ENCODE measurements at places on chromosomes 11 and 22.

- no peak for DNase-seq
Measured at GRCh38 chr11:20688761-20689160, 19.4 kb downstream of the NELL1 start.

GRCh38 chr22:50247748-50248147 is 2.9 kb upstream of the TUBGCP6 start:
- DNase-seq, result no peak

- no peak for DNase-seq
Measured at GRCh38 chr22:35424081-35424480, 24.1 kb downstream of the MCM5 start.

- no peak for DNase-seq
Measured at GRCh38 chr11:120354779-120355178, 18.6 kb downstream of the ARHGEF12 start.

DNA sequence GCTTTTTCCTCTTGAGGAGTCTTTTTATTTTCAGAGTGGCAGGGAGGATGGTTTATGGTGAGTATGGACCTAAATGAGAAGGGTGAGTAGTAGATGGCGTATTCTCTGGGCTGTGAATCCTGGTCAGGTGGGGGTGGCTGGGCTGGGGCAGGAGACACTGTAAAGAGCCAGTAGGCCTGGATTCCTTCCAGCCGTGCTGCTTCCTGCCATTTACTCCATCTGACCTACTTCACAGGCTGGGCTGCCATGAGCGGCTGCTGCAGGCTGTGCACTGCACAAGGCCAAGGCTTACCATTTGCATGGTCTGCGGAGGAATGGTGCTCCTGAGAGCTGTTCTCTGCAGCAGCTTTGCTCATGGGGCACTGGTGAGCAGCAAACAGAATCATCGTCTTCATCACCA is 297.6 kb downstream of the KIRREL3 start:
- DNase-seq, result no peak

- DNase-seq, result no peak
Measured at GRCh38 chr11:35934981-35935380, 8.9 kb upstream of the LDLRAD3 start.

GRCh38 chr11:1202154-1202775 is 20.6 kb upstream of the MUC5B start:
- DNase-seq, result no peak

DNA sequence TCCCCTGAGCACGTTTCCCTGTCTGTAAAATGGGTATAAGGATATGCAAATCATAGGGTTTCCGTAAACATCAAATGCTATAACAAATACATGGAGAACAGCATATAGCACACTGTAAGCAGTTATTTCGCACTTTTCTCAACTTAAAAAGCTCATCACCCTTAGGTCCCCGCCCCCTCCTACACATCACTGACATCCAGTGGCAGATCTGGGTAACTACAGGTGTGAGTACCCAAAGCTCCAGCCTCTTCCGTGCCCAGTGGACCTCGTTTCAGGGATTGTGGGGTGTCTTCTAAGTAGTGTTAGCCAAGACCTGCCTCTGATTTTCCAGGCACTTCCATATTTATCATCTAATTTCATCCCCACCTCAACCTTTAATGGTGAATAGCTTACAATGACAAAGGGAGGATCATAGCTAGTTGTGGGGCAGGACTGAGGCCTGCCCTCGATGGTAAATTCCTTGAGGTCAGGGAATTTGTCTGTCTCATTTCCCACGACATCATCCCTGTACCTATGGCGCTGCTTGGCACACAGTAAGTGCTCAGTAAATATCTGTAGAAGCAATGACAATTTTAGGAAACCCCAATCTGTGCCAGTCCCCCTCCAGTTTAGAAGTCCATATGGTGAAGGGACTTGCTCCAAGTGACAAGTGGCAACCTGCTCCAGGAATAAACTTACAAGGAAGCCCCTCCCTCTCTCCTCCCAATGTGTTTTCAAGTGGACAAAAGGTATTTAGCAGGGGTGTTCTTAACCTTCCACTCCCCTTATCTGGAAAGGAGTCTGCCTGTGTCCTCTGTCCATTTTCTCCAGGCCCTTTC is 340.5 kb downstream of the TENM4 start:
- DNase-seq, result peak; percentile 58

- DNase-seq, result no peak
Measured at GRCh38 chr22:27662359-27663301, 138.9 kb downstream of the MN1 start.

DNA sequence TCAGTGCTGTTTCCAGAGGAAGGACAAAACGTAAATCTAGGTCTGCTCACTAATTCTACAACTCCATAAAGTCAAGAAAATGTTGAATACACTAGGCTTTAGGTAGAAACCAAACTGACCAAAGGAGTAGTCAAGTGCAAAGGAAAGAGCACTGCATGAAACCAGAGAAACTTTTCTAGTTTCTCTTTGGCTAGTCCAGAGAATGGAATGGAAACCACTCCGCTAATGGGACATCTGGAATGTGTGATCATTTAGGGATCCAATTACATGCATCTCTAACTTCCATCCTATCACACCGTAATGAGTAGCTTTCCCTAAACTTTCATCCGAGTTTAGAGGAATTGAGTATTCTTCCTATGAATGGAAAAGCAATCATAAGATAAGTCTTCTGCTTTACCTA is 2.4 kb downstream of the OR52M1 start:
- no peak for DNase-seq

- DNase-seq, result no peak
Measured at GRCh38 chr11:77207618-77208313, 79.7 kb downstream of the MYO7A start.

DNA sequence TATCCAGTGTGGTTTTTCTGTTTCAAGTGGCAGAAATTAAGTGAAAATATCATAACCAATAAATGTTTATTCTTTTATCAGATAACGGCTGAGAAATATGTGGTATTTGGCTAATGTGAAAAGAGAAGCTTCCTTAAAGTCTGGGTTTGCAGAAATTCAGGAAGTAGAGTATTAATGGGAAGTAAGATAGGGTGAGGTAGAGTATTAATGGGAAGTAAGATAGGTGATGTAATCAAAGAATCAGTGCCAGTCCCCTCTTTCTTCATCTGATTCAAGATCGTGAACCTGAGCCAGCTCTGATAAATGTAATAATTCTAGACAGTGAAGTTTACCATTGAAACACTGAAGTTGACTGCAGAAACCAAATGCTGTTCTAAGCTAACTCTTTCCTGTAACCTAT is 30.9 kb downstream of the TRPC6 start:
- no peak for DNase-seq

GRCh38 chr11:77525455-77526091 is 51.7 kb upstream of the PAK1 start:
- DNase-seq, result no peak

DNA sequence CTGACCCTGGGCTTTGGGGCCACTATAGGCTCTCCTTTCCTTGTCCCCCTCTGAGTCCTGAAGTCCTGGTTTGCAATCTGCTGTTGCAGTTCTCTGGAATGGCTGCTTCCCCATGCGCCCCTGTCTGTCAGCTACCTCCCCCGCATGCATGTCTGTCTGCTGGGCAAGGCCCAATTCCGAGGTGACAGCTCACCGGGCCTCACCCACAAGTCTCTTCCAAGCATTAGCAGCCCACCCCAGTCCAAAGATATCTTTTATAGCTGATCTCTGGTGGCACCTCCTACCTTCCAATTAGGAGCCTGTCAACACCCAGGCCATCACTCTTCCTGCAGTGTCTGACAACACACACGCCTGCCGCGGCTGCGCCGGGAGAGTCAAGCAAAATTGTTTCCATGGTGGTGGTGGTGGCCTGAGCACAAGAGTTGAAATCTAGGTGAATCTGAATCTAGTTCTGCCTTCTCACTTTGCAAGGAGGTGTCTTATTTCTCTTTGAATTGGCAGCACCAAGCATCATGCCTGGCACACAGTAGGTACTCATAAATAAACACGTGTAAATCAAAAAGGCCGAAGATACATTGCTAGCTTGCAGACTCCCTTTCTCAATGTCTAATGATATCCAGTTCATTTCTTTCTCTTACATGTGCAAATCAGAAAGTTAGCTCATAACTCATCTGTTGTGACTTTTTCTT is 1.2 kb upstream of the LMO2 start:
- DNase-seq, result no peak

DNA sequence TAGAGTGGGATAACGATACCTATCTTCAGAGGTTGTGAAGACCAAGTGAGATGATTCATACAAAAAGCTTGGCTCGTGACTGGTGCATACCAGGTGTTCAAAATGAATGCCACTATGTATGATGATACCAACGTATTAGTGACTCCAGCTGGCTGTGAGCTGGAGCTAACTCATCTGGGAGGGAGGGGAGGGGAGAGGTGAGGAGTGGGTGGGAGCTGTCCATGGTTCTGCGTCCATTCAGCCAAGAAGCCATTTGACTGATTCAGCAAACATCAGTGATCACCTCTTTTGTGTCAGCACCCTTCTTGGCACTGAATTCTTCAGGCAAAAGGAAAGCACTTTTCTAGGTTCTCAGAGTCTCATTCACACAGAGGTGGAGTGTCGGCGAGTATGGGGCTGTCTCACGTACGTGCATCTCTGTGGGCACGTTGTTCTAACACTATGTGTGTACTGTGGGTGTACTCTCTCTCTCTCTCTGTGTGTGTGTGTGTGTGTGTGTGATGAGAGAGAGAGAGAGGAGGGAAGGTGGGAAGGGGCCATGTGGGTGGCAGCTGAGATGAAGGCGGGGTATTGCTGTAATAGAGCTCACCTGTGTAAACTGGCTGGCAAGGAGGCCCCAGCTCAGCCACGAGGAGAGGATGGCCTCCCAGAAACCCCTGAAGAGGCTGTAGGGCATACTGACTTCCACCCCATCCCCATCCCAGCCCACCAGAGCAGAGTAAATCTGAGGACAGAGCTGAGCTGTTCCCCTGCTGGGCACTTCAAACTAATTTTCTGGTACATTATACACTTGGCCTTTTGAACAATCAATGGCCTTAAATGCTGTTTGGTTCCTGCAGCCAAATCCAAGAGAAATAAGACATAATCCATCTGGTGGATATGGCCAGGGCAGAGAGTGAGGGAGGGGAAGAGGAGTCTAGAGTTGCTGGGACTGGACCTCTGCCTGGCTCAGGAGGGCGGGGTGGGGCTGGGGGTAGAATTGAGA is 96.1 kb upstream of the THY1 start:
- no peak for DNase-seq

DNA sequence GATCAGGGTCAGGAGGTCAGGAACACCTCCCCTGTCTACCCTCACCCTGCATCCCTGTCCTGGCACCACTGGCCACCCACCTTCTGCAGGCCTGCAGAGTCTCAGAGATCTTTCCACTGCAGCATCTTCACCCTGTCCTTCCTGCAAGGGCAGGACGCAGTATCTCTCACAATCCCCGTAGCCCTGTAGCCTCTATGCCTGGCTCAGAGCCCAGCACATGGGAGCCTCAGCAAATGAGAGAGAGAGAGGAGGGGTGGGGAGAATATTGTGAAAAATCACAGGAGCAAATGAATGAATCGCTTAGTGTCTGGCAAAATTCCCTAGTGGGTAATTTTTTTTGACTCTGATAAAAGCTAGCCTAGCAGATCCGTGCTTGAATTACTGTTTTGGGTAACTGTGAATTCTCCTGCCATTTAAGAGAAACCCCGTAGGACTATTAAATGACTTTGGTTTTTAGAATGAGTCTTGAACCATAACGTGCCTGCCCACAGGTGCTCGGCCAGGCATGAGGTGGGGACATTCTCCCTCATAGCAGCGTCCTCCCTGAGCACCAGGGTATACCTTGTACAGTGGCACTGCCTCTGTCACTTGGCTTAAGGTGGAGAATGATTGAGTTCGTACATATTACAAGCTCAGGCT is 91.5 kb downstream of the MORC2 start:
- no peak for DNase-seq

GRCh38 chr11:1476940-1477736 is 9.4 kb downstream of the MOB2 start:
- DNase-seq, result no peak

DNA sequence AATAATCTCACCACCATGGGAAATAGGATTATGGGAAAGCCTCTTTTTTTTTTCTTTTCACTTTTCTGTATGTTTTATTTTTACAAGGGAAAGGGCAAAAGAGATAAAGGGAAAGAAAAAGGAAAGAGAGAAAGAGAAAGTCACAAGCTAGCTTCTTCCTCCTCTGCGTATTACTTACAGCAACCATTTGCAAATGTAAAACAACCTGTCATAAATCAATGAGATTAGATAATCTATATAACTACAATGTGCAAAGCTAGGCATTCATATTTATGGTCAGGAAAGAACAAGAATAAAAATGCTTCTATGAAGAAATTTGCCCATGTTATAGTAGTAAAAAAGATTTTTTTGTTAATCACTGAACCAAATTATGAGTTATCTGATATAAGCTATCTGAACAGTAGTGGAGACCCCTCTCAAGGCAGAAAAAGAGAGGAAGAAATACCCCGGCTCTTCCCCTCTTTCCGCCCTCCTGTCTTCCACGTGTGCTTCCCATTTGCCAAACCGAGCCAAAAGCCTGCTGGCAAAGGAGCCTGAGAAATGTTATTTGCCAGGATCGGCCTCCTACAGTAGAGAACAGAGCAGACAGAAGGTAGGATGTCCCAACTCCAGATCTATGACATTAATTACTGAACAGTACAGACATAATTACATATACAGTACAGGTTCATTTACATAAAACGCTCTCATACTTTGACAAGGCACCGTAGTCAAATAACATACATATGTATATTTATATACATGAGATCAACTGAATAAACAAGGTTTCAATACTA is 50.2 kb downstream of the ARHGAP32 start:
- DNase-seq, result no peak

GRCh38 chr11:863910-864827 is 21.5 kb downstream of the TSPAN4 start:
- DNase-seq, result no peak

- no peak for DNase-seq
Measured at GRCh38 chr11:2198621-2199365, 27.2 kb upstream of the TH start.

- no peak for DNase-seq
Measured at GRCh38 chr11:30876663-30877396, 290.7 kb upstream of the MPPED2 start.

DNA sequence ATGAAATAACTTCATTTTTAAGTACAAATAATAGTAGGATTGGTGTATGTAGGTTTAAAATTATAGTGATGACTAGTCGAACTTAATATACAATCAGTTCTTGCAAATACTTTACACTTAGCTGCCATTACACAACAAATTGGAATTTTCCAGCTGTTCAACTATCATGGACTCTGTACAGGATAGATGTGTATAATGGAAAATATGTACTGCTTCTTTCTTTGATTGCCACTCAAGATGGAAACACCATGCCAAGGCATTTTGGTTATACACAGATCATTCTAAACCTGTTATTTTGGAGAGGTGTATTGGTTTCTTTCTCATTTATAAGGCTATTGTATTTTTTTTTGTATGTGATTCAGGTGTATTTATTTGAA is 24.4 kb upstream of the CRTAM start:
- DNase-seq, result no peak

GRCh38 chr11:43686207-43686606 is 5.7 kb downstream of the HSD17B12 start:
- no peak for DNase-seq

GRCh38 chr11:75582895-75583717 is 21.1 kb downstream of the SERPINH1 start:
- peak; percentile 71 for DNase-seq
